ENCODE measurements at places on chromosomes 13 and 19. TPM values are rescaled to one million over a fixed set of nuclear protein-coding genes. Genes with fewer than 3 reads are reported as not detected.

The HIPK4 gene
- 0.13 TPM for total RNA-seq

The ZNF573 gene
- total RNA-seq: 17.1 TPM

The ZNF175 gene
- total RNA-seq: 6.6 TPM

The KASH5 gene
- total RNA-seq: not detected

The SLC25A41 gene
- total RNA-seq: 0.22 TPM

The ZNF230 gene
- total RNA-seq: 3.8 TPM

The TEKTIP1 gene
- total RNA-seq: 0.49 TPM
